ENCODE measurements at places on chromosomes 5 and 9. TPM values are rescaled to one million over a fixed set of nuclear protein-coding genes. Genes with fewer than 3 reads are reported as not detected.

GRCh38 chr9:16524078-16524477, 346.4 kb downstream of the BNC2 start:
- DNase-seq, result no peak

DNA sequence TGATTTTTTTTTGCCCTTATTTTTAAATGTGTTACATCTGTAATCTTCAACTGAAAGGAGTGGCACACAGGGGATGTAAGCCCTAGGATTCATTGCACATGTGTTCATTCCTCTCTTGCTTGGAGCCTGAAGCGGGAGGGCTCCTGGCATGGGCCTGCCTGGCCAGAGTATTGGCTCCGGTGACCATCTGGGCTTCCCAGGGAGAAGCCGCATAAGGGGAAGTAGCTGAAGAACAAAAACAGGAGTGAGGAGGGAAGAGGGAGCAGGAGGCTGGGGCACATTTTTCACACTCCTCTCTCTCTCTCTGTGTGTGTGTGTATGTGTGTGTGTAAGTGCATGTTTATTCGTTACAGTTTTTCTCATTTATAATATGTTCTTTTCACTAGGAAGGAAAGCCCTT, 269.9 kb downstream of the PRR16 start:
- no peak for DNase-seq

DNA sequence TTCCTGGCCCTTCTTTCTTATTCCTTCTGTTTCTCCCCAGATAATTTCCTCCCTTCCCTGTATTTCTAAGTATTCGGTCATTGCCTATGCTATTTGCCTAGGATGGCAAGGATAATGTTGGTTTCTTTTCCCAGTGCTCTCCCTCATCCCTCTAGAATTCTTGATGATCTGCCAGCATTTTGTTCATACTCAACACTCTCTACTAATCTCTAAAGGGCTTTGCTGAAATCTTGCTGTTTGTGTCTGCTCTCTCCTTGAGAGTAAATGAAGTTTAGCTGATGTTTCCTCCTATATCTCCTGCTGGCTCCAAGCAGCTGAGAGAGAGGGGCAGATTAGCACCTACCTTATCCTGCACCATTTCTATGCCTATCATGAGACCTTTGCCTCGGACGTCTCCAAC, 38.1 kb downstream of the AGXT2 start:
- DNase-seq, result no peak

GRCh38 chr5:67511911-67512310, 315.3 kb upstream of the CD180 start:
- peak; percentile 73 for DNase-seq

The FOXD4L5 gene
- not detected for total RNA-seq

The MSX2 gene
- 1.8 TPM for total RNA-seq

The CDH9 gene
- total RNA-seq, result not detected
